ENCODE measurements at places on chromosomes 16 and 17. TPM values are rescaled to one million over a fixed set of nuclear protein-coding genes. Genes with fewer than 3 reads are reported as not detected.

TVP23C gene
- 16.7 TPM for total RNA-seq

SNRNP25 gene
- 19.5 TPM for total RNA-seq

CCL14 gene
- not detected for total RNA-seq

OMG gene
- total RNA-seq = 2.5 TPM

MYL11 gene
- not detected for total RNA-seq

PRR35 gene
- total RNA-seq = not detected

DNA sequence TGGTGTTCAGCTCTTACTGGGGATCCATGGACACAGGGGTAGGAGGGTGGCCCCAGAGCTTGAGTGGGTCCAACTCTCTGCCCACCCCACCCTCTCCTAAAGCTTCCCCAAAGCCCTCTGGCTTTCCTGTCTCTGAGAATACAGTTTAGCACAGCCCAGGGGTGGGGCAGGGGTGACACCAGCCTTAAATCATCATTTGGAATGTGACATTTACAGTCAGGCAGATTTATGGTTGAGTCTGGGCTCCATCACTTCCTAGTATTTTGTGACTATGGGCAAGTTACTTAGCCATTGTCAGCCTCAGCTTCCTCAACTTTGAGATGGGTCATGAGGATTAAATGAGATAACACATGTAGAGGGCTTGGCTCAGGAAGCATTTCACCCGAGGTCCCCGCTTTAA is 193.1 kb upstream of the IRX6 start:
- no peak for ATAC-seq

DNA sequence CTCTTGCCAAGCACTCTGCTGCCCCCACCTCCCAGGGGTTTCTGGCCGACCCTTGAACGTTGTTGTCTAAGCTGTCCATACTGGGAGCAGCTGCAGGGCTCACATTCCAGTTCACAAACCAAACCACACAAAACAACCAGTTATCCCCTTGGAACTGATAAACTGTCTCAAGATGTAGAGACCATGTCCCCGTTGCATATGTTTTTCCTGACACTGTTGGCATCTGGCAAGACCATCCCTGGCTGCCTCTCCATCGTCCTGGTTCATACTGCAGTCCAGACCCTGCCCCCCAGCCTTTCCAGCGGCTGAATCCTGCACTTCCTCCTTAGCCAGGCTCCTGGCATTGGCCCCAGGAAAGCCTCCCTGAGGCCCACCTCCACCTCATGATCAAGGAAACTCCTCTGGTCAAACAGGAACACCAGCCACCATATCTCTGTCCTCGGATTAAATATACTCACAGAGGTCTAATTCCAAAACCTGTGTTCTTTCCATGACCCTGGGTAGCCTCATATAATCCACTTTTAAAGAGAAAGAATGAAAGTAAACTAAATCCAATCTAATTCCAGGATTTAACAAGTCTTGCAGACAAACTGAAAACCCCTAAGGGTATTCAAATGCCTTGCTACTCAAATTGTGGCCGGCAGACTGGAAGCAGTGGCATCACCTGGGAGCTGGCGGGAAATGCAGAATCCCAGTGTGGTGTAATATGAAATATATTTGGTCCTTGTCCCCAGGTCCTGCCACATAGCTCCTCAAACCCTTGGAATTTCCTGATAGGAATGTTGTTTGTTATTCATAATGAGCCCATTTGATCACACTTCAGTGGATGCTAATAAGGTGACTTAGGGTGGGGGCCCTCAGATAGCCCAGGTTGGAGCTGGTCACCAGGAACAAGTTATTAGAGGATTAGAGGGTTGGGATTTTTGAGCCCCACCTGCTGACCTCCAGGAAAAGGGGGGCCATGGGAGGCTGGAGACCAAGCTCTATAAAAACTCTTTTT is 14.2 kb downstream of the GAS7 start:
- no peak for ATAC-seq

- no peak for ATAC-seq
These were observed 2402.8 kb downstream of the TP53TG3F start for GRCh38 chr16:35862242-35862641.

- ATAC-seq = no peak
These were observed 295.9 kb upstream of the N4BP1 start for GRCh38 chr16:48905632-48906505.

DNA sequence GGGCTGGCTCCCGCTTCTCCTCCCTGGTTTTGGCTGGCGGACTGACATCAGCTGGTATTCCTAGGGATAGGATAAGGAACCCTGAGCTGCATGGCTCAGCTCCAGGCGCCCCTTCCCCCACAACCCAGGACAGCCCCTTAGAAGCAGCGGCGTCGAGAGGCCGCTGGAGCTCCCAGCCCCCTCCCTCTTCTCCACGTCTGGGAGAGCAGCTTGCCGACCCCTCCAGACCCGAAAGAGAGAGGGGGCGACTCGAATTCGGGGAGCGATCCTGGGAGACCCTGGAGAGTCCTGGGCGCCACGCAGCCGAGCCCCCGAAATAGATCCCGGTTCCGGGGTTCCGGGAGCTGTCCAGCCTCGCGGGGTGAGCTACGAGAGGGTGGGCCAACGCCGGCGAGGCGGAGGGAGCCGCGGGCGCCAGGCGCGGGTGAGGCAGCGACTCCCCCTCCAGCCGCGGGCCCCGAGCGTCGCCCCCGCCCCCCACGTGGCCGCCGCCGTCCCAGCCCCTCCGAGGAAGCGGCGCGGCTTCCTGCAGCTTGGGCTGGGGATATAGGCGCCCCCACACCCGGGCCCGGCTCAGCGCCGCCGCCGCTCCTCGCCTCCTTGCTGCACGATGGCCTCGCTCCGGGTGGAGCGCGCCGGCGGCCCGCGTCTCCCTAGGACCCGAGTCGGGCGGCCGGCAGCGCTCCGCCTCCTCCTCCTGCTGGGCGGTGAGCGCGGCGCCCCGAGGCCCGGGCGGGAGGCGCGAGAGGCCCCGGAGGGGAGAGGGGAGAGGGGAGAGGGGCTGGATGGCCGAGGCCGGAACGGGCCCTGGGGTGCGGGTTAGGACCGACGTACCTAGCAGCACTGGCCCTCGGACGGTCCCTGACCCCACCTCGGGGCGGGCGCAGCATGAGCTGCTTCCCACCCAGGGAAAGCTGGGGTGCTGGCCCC is at the start of gene RAMP2:
RAMP2 (plus strand) TSS at position 576 of the 930 bp plus-strand sequence; CDS start at position 611, 35 bp downstream.
- ATAC-seq = peak; percentile 73

GRCh38 chr16:57256601-57257395 is 11.7 kb downstream of the ARL2BP start:
- no peak for ATAC-seq

- no peak for ATAC-seq
These were observed 9.0 kb downstream of the ITGB3 start for GRCh38 chr17:47262586-47262985.

DNA sequence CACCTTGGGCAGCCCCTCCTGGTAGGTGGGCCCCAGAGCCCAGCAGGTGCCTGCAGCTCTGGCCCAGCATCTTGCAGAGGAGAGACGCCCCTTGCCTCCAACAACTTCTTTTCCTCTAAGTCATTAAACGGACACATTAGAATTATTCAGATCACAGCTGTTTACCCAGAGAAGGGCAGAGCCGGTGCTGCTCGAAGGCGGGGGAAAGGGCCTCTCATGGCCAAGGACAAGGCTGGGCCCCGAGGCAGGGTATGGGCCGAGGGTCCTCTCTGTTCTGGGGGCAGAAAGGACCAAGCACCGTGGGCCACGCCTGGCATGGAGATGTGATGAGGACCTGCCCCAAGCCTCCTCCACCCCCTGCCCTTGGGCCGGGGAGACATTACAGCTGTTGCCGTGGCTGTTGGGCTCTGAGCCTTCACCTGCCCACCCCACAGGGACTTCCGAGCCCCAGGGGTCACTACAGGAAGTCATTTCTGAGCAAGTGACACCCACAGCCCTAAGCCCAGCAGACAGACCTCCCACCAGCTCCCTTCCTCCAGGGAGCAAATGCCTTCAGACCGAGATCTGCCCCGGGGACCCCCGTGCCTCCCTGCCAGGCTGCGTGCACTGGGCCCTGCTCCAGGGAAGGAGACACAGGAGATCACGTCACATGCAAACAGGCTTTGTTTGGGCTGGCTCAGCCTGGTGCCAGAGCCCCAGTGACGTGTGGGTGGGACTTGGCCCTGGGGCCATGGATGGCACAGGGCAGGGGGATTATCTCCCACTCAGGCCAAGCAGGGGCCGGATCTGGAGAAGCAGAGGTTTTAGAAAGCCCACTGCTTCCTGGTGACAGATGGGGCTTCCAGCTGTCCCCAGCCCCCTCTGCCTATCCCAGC is 699 bp upstream of the PVALEF start:
- peak; percentile 76 for ATAC-seq

- no peak for ATAC-seq
These were observed 8.3 kb downstream of the FLII start for GRCh38 chr17:18250259-18250658.

GRCh38 chr16:78843978-78844377 is 744.5 kb downstream of the WWOX start:
- ATAC-seq = no peak

DNA sequence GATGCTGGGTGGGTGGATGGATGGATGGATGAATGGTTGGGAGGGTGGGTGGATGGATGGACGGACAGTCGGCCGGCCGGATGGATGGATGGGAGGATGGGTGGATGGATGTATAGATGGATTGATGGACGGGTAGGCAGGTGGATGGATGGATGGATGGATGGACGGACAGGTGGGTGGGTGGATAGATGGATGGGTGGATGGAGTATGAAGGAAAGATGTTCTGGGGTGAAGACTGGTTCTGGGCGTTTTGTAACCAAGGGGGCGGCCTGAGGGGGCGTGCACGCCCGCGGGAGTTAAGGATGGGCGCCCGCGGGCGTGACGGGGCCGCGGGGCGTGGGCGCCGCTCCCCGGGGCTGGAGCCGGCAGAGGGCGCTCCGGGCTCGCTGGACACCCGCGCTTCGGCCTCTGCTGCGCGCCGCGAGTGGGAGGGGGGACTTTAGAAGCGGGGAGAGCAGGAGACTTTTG is at the start of gene NECAB2:
NECAB2 (plus strand) TSS at position 407 of the 468 bp plus-strand sequence. CDS start 405 bp downstream, outside the sequence.
- peak; percentile 72 for ATAC-seq

DNA sequence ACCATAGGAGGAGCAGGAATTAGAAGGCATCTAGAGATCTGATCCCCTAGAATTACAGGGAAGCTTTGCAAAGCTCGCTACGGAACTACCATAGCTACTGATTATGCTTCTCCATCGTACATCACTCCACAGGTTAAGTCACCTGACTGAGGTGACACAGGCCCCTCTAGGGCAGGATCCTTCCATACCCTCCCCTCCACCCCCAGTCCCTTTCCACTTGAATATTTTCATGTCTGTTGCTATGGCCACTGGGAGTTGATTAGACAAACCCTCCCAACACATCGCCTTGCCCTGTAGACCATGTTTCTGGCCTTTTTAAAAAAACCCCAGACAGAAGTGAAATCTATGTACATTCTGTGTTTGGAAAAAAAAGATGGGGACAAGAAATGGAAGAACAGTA is 287.1 kb downstream of the SOX9 start:
- ATAC-seq = no peak

Data from motor neuron (in vitro differentiated cells).